ENCODE measurements at places on chromosomes 7 and 10.

GRCh38 chr10:29185050-29185449 is 103.8 kb upstream of the LYZL1 start:
- no peak for DNase-seq

- peak; percentile 21 for DNase-seq
These were observed 3.0 kb upstream of the MCM10 start for GRCh38 chr10:13158401-13158800.

GRCh38 chr7:20199015-20199737 is 18.0 kb downstream of the MACC1 start:
- peak; percentile 16 for DNase-seq

- DNase-seq = no peak
These were observed 156.6 kb downstream of the CCDC3 start for GRCh38 chr10:12844811-12845483.

GRCh38 chr7:84232646-84233045 is 38.1 kb upstream of the SEMA3A start:
- DNase-seq = no peak

GRCh38 chr7:76272851-76273497 is 29.5 kb upstream of the HSPB1 start:
- DNase-seq = no peak

DNA sequence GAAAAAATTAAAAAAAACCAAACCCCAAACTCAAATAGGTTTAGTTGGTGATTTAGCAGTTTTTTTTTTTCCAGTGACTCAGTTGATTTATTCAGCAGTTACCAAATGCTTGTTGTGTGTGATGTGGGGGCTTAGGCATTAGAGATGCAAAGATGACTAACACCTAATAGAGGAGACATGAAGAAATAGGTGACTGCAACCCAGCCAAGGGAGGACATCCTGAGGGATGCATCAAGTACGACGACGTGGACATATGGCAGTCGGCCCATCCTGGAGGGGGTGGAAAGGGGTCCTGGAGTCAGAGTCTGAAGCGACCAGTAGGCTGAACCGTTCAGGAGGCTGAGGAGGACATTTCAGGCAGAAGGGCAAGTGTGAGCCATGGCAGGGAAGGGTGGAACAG is 35.5 kb downstream of the LRMDA start:
- no peak for DNase-seq

- no peak for DNase-seq
These were observed 1.4 kb upstream of the FAM204A start for GRCh38 chr10:118343549-118343948.

GRCh38 chr10:117590101-117590875 is 47.7 kb downstream of the EMX2 start:
- no peak for DNase-seq

DNA sequence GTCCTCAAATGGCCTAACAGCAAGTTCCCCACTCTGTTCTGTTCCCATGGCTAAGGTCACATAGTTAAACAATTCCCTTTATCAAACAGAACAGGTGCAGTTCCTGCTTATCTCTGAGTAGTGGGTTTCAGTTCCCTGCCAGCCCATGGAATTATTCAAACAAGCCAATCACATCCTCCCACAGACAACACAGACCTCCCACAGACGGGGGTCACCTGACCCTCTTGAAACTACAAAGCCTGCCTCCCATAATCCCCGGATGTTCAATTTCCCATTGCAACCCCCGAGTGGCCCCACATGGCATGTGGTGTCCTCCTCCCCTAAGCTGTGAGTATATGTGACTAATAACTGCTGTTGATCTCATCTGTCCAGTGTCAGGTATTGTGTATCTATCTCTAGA is 64.1 kb downstream of the TMEM168 start:
- DNase-seq = no peak

- DNase-seq = no peak
These were observed 5.6 kb upstream of the TBX20 start for GRCh38 chr7:35259523-35259908.

GRCh38 chr10:22252801-22253579 is 35.2 kb upstream of the EBLN1 start:
- DNase-seq = peak; percentile 44

- no peak for DNase-seq
These were observed 28.2 kb downstream of the PUS7 start for GRCh38 chr7:105493923-105494315.

DNA sequence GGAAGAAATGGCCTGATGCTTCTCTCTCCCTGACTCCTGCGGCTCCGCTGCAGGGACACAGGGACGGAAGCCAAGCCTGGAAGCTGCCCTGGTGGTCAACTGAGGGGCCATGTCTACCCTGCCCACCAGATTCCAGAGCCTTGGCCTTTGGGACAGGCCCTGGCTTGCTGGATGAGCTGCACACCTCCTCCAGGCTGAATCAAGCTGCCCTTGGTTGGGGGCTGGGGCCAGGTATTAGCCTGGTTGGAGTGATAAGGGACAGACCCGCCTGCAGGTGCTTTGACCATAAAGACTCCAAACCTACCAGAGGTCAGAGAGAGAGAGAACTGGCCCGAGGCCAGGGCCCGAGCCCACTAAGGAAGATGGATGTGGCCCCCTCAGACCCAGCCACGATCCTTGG is 30.1 kb downstream of the CRHR2 start:
- no peak for DNase-seq

DNA sequence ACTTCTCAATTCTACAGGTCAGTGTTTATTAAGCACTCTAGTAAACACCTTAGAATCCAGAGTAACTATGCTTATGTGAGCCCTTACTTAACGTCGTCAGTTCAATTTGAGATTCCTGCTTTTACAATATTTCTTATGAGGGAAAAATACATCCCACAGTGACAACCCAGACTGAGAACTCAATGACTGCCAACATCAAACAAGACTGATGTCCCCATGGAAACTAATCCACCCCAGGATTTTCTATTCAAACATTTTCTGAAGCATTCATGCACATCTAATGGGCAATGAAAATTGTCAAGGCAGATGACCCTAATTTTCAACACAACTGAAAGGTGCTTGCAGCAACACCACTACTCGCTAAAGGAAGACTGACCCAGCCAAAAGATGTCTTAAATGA is 67.0 kb downstream of the ATE1 start:
- no peak for DNase-seq

Data from stimulated activated naive CD8-positive, alpha-beta T cell treated with anti-CD3 and anti-CD28 coated beads, Interleukin-15, Interleukin-2, amounts not matched to agents 100 U/mL and 50 U/mL, for 24 hours (primary cell).